ENCODE measurements at places on chromosomes 5 and 9. TPM values are rescaled to one million over a fixed set of nuclear protein-coding genes. Genes with fewer than 3 reads are reported as not detected.

The ENTPD2 gene
- 0.51 TPM for total RNA-seq

The AGPAT2 gene
- 27.7 TPM for total RNA-seq

The PCDHGB6 gene
- 23.1 TPM for total RNA-seq

The PPP3R2 gene
- total RNA-seq: not detected

The IFNA2 gene
- not detected for total RNA-seq

The ADRB2 gene
- 0.22 TPM for total RNA-seq

The KIF12 gene
- total RNA-seq: 176 TPM

The NSG2 gene
- total RNA-seq: 1.4 TPM

The LCN12 gene
- 16.2 TPM for total RNA-seq

The CD72 gene
- total RNA-seq: 4.2 TPM

The GPX3 gene
- 34.1 TPM for total RNA-seq

The PCDHGA1 gene
- 1.1 TPM for total RNA-seq

The BTNL3 gene
- not detected for total RNA-seq

The PIP5K1B gene
- total RNA-seq: 2.0 TPM

The MCIDAS gene
- not detected for total RNA-seq

The IL7R gene
- total RNA-seq: not detected

The AHRR gene
- total RNA-seq: 0.69 TPM

The STK32A gene
- 1.3 TPM for total RNA-seq

The SPATA31A3 gene
- total RNA-seq: not detected
